ENCODE measurements at places on chromosomes 11 and 22.

GRCh38 chr11:75814363-75814676, 690 bp upstream of the UVRAG start:
- no peak for DNase-seq

DNA sequence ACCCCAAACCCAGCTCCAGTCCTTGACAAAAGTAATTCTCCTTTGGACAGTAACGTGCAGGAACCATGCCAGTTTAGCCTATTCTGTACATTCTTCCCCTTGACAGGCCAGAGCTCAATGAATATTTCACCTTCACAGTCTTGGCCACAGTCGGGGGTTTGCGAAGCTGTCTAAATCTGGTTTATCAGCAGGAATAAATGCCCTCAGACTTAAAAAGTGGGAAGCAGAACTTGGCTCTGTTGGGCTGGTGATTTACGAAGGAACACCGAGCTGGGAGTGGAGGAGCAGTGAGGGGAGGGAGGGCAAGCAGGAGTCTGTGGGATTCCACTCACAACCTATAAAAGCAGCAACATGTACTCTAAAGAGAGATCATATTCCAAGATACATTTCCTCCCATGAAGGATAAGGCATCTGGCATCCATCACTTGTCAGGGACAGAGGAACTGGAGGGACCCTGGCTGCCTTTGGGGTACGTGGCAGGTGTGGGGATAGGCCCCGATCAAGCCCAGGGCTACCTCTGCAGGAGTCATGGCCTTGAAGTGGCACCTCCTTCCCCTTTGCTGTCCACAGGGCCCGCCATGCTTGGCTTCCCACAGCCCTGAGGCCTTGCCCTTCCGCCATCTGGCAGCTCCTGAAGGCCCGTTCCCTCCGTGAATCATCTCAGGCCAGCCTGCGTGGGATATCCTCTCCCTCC, 154.3 kb downstream of the ADAMTS15 start:
- DNase-seq, result no peak

DNA sequence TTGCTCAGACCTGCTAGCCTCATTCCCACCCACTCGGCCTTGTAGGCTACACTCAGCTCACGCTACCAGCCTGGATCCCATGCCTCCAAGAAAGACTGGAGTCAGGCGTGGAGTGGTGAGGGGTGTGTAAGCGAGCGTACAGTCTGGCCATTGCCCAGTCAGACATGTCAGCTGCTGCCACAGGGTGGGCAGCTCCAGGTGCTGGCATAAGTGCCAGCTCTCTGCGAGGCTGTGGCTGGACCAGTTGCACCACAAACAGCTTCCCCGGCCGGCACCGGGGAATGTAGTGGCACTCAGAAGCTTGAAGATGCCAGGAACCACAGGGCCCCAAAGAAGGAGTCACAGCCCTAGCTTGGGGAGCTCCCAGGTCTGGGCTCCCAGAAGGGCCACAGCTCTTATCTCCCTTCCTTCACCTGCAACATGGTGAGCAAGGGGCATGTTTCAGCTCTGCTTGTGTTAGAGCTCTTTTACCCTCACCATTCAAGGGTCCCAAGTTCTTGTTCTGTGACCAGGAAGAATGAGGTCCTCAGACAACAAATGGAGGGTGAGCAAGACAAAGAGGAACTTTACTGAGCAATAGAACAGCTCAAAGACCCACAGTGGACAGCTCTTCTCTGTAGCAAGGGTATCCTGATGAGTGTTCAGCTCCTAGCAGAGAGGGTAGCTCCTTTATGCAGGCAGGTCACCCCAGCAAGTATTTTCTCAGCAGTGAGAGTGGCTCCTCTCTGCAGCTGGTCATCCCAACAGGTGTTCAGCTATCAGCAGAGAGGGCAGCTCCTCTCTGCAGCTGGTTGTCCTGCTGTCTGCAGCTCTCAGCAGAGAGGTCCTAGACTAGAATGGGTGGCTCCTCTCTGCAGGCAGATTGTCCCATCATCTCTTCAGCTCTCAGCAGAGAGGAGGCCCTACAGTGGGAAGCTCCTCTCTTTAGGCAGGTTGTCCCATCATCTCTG, 6.0 kb downstream of the SBF2 start:
- DNase-seq, result no peak

GRCh38 chr11:94511932-94512781, at the start of gene C11orf97:
Gene C11orf97 (plus strand): TSS chr11:94512461. CDS start chr11:94512529, 68 bp downstream.
- peak; percentile 34 for DNase-seq
